Epithelial cell of umbilical artery (primary cell): ENCODE measurements at places on chromosomes 6 and 20. TPM values are rescaled to one million over a fixed set of nuclear protein-coding genes. Genes with fewer than 3 reads are reported as not detected.

Gene IP6K3
- total RNA-seq, result not detected in 2 replicates

Gene RAET1L
- not detected in 2 replicates for total RNA-seq

Gene DUSP15
- total RNA-seq, result not detected in 2 replicates

Gene SRMS
- not detected in 2 replicates for total RNA-seq

Gene GPLD1
- under 0.01 and 0.32 TPM in 2 replicates for total RNA-seq

Gene TINAG
- 0.32 TPM in 1 of 2 replicates, not detected in the other for total RNA-seq

Gene SLC22A23
- 1.9 and 3.8 TPM in 2 replicates for total RNA-seq

Gene TSPO2
- total RNA-seq, result not detected in 2 replicates

Gene SALL4
- 0.32 and 0.46 TPM in 2 replicates for total RNA-seq

Gene CBLN4
- not detected in 2 replicates for total RNA-seq

Gene FAM209B
- total RNA-seq, result not detected in 2 replicates

Gene PHF3
- 30.9 and 45.4 TPM in 2 replicates for total RNA-seq

Gene BICRAL
- total RNA-seq, result 1.5 and 2.3 TPM in 2 replicates

Gene TFAP2D
- not detected in 2 replicates for total RNA-seq

Gene C6orf120
- 25.7 and 26.3 TPM in 2 replicates for total RNA-seq

Gene EDN1
- 229 and 433 TPM in 2 replicates for total RNA-seq

Gene THBD
- 11.7 and 32.7 TPM in 2 replicates for total RNA-seq

Gene PDYN
- not detected in 2 replicates for total RNA-seq

Gene FAXC
- total RNA-seq, result 1.1 and 2.6 TPM in 2 replicates

Gene TCP1
- total RNA-seq, result 353 and 426 TPM in 2 replicates

Gene HFE
- 3.2 and 10.3 TPM in 2 replicates for total RNA-seq

Gene CFAP61
- total RNA-seq, result 0.32 TPM in 1 of 2 replicates, not detected in the other

Gene SLC25A27
- total RNA-seq, result 0.32 and 1.5 TPM in 2 replicates

Gene MCCD1
- not detected in 2 replicates for total RNA-seq

Gene ZFAND3
- total RNA-seq, result 12.8 and 13.6 TPM in 2 replicates

Gene CST7
- not detected in 2 replicates for total RNA-seq

Gene NR2E1
- not detected in 2 replicates for total RNA-seq

Gene RBM38
- 10.9 and 16.2 TPM in 2 replicates for total RNA-seq

Gene TFAP2B
- not detected in 2 replicates for total RNA-seq

Gene GPSM3
- total RNA-seq, result 3.8 and 5.2 TPM in 2 replicates

Gene TCF19
- total RNA-seq, result 15.6 and 24.5 TPM in 2 replicates

Gene BPIFB4
- total RNA-seq, result not detected in 2 replicates

Gene SIRT5
- total RNA-seq, result 6.8 and 11.1 TPM in 2 replicates

Gene DTNBP1
- 4.2 and 8.1 TPM in 2 replicates for total RNA-seq

Gene FNDC1
- under 0.01 TPM in 1 of 2 replicates, not detected in the other for total RNA-seq

Gene WFDC5
- not detected in 2 replicates for total RNA-seq

Gene PPP1R3G
- total RNA-seq, result under 0.01 and 0.32 TPM in 2 replicates

Gene XPO5
- 25.3 and 28.7 TPM in 2 replicates for total RNA-seq

Gene ADGRB3
- under 0.01 TPM in 2 replicates for total RNA-seq

Gene KATNA1
- total RNA-seq, result 28.9 and 40.4 TPM in 2 replicates

Gene STK35
- 15.3 and 16.4 TPM in 2 replicates for total RNA-seq
